Natural killer cell treated with Interleukin-12 subunit alpha and Interleukin-12 subunit beta and Interleukin-15 and Interleukin-18, amount 100 ng/mL, for 72 hours (primary cell): ENCODE measurements at places on chromosomes 16 and 17.

DNA sequence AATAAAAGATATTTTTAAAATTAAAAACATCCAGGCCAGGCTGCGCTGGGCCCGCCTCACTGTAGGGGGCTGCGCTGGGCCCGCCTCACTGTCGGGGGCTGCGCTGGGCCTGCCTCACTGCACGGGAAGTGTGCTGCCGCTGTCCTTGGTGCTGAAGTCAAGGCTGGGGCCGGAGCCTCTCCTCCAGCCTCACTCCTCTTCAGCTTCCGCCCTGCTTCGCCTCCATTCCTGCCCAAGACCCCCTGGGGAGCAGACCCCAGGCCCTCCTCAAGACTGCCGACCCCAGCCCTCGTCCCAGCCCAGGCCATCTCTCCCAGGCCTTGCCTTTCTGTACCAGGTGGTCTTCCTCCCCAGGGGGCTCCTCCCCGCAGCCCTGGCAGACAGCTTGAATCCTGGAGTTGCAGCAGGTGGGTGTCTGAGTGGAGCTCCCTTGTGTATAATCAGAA lies 26.2 kb downstream of the ENDOV start:
- no peak for DNase-seq

DNA sequence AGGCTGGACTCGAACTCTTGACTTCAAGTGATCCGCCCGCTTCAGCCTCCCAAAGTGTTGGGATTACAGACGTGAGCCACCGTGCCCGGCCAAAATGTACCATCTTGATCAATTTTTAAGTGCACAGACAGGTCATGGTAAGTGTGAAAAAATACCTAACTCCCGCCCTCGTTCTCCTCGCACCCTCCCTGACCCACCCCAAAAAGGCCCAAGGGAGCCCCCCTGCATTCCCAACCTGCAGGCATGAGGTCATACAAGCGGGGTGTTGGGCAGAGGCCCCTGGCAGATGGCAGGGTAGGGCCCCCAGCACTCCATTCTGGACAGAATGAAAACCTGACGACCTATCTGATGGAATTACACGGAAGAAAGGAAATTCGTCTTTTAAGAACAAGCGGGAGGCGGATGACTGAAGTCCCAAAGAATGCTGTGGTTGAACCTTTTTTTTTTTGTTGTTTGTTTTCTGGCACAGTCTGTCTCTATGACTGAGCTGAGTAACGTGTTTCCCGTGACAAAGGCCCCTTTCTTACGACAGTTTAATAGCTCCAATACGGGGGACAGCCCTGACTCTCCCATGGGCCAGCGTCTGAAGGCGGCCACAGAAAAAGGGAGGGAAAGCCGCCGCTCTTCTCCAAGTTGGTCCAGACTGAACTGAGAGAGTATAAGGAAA lies 376.4 kb downstream of the SLC39A11 start:
- DNase-seq = no peak

DNA sequence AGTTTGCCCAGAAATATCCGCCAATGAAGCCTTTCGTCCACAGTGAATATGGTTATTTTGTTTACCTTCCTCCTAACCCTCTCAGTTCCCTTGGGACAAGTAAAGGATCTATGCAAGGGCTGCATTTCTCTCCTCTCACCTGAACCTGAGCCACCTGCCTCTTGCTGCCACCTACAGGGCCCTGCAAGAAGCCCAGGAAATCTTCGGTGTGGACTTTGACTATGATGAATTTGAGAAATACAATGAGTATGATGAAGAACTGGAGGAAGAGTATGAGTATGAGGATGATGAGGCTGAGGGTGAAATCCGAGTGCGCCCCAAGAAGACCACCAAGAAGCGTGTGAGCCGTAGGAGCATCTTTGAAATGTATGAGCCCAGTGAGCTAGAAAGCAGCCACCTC lies 14.0 kb downstream of the SUPT6H start:
- no peak for DNase-seq

DNA sequence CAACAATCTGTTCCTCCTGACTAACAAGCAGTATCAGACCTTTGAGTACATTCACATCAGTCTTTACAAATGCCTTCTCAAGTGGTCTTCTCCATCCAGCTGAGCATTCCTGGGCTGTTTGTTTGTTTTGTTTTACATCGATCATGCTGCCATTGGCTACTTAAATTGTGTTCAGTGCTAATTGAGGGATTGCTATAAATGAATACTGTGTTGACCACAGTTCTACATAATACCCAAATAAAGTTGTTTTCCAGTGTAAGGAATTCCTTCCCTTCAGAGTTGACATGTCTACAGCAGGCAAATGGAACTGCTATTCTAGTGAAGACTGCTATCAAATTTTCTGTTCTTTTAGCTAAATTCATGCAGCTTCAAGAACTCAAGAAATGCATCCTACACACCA lies 3.2 kb downstream of the CDH8 start:
- DNase-seq = no peak

- DNase-seq = no peak
These were observed 108.0 kb upstream of the GOT2 start for GRCh38 chr16:58842156-58842555.

DNA sequence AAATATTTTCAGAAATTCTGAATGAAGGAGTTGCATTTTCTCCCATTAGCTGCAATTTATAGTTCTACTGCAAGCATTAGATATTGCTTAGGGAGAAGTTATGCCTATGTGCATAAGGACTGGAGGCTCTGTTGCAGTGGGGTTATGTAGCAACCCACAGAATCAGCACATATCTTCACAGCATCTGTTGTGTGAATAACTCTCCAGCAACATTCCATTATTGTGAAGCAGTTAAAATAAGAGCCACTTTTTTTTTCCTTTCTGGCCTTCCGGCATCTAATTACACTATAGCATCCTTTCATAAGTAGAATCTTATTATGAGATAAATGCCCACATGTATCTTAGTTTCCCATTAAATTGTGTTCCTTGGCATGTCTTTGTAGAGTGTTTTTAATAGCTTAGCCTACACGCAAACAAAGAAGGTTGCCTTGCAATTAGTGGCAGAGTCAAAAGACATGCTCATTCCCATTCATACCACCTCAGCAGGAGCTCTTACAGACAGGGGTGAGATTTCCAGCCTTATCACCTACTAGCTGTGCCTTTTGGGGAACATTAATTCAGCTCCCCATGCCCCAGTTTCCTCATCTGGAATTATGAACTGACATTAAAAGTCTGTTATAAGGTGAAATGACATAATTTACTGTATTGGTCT lies 596.0 kb upstream of the GOT2 start:
- DNase-seq = no peak

- DNase-seq = no peak
These were observed 33.1 kb upstream of the CCL22 start for GRCh38 chr16:57325458-57325857.

DNA sequence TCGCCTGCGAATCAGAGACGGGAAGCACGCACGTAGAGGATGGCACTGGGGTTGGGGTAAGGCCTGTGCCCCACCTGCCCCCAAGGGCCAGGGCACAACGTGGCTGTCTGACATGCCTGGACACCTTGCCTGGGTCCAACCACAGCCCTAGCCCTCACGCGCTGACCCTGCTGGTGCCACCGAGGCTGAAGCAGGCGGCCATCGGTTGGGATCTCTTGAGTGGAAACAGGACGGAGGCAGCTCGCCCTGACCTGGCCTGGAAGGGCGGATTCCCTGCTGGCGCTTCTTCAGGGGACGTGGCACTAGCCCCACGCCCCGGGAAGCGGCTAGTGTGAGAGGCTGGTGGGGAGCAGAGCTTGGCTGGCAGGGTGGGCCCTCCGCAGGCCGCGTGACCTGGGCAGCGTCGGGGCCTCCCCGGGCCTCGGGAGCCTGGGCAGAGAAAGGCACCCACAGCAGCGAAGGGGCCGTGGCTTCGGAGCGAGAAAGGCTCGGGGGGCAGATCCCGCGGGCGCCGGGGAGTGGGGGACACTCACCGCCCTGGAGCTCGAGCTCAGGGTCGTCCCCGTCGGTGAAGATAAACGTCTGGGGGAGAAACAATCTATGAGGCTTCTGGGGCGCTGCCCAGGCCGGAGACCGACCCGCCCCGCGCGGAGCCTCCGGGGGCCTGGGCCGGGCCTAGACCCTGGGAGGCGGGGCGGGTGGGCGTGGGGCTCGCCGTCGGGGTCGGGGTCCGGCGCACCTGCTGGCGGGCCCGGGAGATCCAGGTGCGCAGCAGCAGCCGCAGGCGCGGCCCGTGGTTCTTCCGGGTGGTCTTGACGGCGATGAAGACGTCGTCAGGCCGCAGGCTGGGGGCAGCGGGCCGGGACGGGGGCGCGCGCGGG lies 610 bp downstream of the RFNG start:
- DNase-seq = no peak

- DNase-seq = no peak
These were observed 7.2 kb downstream of the RAB11FIP4 start for GRCh38 chr17:31398381-31399311.

GRCh38 chr16:85711982-85712587 lies 23.3 kb upstream of the GINS2 start:
- no peak for DNase-seq

DNA sequence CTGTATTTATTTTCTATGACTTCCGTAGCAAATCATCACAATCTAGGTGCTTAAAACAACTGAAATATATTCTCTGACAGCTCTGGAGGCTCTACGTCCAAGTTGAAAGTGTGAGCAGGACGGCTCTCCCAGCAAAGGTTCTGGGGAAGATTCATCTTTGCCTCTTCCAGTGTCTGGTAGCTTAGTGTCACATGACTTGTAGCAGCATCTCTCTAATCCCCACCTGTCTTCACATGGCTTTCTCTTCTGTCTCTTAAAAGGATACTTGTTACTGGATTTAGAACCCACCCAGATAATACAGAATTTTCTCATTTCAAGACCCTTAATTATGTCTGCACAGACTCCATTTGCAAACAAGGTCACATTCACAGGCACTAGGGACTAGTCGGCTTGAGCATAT lies 687.7 kb upstream of the RBFOX1 start:
- DNase-seq = no peak

GRCh38 chr16:77801817-77802216 lies 13.5 kb downstream of the VAT1L start:
- DNase-seq = no peak

GRCh38 chr17:28928061-28928460 lies 23.3 kb downstream of the PHF12 start:
- peak; percentile 75 for DNase-seq

GRCh38 chr16:8110572-8111514 lies 479.5 kb downstream of the TMEM114 start:
- no peak for DNase-seq

DNA sequence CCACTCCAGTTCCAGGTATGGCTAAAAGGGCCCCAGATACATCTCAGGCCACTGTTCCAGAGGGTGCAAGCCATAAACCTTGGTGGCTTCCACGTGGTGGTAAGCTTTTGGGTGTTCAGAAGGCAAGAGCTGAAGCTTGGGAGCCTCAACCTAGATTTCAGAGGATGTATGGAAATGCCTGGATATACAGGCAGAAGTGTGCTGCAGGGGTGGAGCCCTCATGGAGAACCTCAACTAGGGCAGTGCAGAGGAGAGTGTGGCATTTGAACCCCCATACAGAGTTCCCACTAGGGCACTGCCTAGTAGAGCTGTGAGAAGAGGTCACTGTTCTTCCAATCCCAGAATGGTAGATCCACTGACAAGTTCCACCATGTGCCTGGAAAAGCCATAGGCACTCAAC lies 267.3 kb downstream of the SLC39A11 start:
- DNase-seq = no peak

DNA sequence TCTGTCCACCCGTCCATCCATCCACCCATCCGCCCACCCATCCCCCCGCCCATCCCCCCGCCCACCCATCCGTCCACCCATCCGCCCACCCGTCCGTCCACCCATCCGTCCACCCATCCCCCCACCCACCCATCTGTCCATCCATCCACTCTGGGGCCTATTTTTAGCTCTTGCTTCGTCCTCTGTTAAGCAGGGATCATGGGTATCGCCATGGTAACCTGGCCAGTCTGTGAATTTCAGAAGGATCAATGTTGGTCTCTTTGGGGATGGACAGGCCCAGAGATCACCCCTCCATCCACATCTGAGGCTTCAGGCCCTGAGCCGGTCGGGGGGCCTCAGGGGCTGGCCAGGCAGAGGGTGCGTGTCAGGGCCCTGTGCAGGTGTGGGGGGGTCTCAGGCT lies 15.2 kb upstream of the DPEP1 start:
- DNase-seq = no peak

DNA sequence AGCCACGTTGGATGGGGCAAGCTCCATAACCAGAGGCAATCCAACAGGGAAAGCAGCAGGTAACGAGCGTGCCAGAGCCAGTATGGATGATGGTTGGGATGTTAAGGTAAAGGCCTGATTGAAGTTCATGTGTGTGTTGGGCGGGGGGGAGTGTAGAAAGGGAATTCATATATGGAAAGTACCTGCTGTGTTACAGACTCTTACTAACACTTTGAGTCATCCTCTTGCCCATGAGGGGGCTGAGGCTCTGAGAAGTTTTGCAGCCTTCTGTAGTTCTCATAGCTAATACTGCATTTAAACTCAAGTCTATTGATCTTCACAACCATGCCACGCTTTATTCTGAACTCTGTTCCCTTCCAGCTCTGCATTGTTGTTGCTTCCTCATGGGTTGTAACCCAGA lies 28.5 kb downstream of the SYCE1L start:
- no peak for DNase-seq

- no peak for DNase-seq
These were observed 566.2 kb upstream of the ZFHX3 start for GRCh38 chr16:73614131-73614530.

DNA sequence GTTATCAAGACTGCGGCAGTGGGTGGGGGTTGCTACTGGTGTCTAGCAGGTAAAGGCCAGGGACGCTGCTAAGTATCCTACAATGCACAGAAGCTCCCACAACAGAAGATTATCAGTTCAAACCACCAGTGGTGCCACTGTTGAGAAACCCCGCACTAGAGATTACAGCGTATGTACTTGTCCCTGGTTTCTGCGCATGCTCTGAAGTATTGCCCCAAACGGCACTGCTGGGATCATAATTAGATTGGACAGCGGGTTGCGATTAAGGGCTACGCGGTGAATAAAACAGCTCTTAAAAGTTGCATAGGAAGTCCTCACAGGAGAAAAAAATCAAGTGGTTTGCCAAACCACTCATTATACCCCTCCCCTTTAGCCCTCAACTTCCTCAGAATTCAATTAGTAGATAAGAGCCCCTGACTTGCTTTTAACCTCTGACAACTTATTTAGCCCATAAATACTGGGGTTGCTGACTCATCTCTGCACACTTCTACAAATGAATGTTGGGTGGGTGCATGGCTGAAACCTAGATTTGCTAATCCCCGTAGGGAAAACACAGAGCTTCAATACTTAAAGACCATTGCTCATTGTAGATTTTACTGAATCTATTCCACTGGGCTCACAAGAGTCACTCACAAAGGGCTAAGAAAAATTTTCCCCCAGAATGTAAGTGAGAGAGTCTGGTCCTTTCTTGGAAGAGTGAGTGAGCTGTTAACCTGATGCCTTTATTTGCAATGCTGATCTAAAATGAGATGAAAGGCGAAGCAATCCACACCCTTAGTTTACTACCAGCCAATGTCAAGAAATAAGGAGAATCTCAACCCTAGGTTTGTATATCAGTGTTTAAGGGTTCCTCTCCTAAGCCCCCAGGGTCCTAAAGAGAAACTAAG lies 91.8 kb downstream of the RGS9 start:
- DNase-seq = no peak

- DNase-seq = no peak
These were observed 7.3 kb upstream of the CPHXL start for GRCh38 chr16:75733305-75734211.
